Stimulated activated CD4-positive, alpha-beta T cell treated with anti-CD3 and anti-CD28 coated beads, Interleukin-1b, Interleukin-23, amount 100 ng/mL, for 1 hour (primary cell): ENCODE measurements at places on chromosomes 7 and 10.

DNA sequence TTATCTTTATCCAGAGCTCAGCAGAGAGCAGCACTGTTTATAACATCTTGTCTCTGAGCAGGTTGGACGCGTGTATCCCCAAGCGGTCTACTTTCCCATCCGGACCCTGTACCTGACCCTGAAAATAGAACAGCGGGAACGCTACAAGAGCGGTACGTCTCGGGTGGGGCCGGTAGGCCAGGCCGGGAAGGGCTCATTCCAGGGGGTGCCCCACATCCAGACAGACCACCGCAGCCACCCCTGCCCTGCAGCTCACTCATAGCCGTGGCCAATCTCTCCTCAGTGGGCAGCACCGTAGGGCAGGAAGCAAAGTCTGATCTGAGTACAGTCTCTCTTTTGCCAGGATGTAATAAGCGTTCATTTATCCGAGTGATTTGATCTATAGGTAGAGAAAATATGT, 113.7 kb downstream of the TRRAP start:
- DNase-seq: no peak

- DNase-seq: no peak
These were observed 81.2 kb downstream of the CTBP2 start for GRCh38 chr10:125079091-125079600.

DNA sequence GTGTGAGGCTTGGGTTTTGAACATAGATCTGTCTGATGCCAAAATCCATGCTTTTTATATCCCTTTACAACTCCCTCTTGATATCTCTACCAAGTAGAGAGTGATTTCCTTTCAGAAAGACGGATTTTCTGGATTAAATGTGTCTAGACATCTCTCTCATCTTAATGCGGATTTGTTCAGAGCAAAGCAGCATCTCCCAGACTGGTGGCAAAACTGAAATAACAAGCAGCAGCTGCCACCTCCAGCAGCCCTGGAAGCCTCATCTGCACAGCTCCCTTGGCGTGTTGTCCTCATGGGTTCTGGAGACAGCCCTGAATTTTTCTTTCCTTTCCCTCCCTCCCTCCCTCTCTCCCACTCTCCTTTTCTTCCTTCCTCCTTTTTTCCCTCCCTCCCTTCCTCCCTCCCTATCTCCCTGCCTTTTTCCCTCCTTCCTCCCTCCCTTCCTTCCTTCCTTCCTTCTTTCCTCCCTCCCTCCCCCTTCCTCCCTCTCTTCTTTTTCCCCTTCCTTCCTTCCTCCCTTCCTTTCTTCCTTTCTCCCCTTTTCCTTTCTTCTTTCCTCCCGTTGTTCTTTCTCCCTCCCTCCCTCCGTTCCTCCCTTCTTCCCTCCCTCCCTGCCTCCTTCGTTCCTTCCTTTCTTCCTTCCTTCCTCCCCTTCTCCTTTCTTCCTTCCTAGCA, 639.9 kb downstream of the TYW1 start:
- no peak for DNase-seq

DNA sequence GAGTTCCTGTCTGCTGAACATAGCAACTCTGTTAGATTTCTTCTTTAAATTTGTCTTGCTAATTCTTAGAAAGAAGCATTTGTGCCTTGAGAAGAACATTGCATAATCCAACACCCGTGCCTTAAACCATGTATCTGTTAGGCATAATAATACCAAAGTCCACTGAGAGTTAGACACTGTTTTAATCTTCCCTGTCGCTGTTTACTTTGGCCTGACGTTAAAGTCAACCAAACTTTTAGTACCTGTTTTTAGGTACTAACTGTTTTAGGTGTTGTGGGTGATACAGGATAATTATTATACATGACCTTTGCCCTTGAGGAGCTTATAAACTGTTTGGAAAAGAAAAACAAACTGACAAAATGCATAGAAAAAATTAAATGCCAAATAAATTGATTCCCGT, 43.6 kb downstream of the KLHDC10 start:
- DNase-seq: no peak
